ENCODE measurements at places on chromosomes 12 and 14.

DNA sequence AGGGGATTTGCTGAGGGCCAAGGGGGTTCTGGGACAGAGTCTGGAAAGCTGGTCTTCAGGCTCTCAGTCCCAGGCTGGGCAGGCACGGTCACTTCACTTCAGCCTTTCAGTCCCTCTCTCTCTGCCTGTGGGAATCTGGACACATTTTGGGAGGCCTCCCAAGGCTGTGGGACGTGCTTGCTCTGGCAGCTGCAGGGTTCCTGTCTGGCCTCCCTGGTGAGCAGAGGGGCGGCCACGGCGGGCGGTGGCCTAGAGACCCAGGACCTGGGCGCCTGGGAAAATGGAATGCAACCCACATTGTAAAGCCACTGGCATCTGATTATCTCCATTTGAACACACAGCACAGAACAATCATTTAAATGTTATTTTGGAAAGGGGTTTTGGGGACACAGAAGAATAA, 10.1 kb upstream of the ALDH2 start:
- no peak for DNase-seq

DNA sequence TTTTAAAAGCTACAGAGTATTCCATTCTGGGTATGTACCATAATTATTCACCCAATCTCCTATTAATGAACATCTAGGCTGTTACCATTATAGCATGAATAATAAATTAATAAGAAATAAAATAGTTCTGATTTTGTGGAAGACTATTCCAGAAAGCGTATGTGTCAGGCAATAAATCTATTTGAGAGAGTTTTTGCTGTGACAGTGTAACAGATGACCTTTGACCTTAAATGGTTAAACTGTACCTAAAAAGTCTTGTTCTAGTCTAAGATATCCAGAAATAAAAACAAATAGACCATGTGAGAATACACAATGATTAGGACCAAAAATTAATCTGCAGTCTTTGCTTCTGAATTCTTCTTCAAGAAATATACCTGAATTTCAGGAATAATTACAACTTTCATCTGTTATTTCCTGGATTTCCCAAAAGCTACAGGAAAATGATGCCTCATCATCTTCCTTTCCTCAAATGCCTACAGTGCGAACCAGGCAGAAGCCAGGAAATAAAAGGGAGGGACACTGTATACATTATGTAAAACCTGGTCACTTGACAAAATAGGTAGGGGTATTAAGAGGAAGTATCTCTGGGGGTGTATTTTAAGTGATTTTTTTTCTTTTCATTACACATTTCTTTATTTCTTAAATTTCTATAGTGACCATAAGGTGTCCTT, 7.3 kb downstream of the TM7SF3 start:
- no peak for DNase-seq

GRCh38 chr14:47332939-47333338, 342.5 kb downstream of the MDGA2 start:
- no peak for DNase-seq

DNA sequence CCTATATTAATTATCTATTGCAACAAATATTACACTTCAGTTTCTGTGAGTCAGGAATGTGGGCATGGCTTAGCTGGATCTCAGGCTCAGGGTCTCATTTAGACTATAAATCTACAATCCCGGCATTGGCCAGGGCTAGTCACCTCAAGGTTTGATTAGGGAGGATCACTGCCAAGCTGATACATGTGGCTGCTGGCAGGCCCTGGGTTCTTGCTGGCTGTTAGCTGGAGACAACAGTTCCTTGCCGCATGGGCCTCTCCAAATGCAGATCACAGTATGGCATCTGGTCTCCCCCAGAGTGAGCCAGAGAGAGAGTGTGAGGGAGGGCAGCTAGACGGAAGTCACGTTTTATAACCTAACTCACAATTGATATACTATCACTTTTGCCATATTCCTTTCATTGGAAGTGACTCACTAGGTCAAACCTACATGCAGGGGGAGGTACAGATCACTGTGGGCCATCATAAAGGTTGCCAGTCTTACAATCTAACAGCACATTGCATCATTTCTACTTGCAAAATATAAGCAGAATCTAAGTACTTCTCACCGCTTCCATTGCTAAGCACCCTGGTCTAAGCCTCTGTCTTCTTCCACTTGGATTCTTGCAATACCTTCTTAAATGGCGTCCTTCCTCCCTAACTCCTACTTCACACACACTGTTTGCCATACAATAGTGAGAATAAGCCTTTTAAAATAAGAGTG, 174.0 kb upstream of the ARHGAP5 start:
- no peak for DNase-seq

DNA sequence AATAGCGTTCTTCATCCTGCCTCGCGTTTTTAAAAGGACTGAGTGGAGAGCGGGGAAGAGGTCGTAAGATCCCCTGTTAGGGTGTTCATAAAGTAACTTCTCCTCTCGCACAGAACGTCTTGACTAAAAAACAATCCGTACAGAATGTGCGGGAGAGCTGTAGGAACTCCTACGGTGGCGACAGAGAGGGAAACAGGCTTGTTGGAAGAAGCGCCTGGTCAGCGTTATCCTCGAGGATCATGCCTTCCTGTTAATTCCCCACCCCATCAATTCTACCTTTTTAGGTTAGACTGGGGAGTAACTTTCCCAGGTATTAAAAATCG, 399 bp upstream of the WASHC4 start:
- no peak for DNase-seq

GRCh38 chr12:103586791-103587370, at the start of gene STAB2:
STAB2 (plus strand) TSS chr12:103587273; CDS start chr12:103587477, 204 bp downstream.
- DNase-seq: no peak

DNA sequence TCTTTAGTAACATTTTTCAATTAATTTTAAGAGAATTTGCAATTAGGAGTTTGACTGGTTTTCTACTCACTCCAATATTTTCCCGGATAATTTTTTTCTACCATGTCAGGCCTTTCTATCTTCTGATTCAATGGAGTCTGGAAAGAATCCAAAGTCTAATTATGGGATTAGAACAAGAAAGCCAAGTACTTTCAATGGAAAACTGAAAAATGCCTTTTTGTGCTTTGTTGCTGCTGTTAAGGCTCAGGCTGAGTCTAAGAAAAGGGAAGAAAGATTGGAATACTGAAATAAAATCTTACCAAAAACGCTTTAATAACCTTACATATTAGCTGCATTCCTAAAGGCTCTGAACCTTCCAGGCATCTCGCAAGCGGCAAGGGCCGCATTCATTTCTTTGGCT, 24.4 kb upstream of the DHRS4 start:
- DNase-seq: no peak

DNA sequence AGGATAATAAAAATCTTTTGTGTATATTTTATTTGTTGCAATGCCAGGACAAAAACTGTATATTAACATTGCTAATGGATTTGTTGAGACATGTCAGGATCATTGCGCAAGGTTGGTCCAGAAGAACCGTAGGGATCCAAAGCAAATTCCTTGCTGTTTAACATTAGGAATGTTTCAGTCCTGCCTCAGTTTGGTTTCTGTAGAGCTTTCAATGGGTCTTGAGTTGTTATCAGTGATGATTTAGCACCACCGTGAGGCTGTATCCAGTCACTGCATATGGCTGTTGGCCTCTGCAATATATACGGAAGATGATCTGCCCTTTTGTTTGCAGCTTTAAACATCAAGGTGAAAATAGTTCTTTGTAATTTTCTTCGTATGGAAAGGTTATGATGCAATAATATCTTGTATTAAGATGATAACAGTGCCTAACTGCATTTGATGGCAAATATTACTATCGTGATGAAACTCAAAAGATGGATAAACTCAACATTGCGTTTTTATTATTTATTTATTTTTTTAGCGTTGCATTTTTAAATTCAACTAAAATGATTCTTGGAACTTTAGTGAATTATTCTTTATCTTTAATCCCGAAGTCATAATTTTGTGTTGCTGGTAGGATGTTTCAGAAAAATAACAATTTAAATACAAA, 231.2 kb downstream of the AKAP6 start:
- peak; percentile 66 for DNase-seq

DNA sequence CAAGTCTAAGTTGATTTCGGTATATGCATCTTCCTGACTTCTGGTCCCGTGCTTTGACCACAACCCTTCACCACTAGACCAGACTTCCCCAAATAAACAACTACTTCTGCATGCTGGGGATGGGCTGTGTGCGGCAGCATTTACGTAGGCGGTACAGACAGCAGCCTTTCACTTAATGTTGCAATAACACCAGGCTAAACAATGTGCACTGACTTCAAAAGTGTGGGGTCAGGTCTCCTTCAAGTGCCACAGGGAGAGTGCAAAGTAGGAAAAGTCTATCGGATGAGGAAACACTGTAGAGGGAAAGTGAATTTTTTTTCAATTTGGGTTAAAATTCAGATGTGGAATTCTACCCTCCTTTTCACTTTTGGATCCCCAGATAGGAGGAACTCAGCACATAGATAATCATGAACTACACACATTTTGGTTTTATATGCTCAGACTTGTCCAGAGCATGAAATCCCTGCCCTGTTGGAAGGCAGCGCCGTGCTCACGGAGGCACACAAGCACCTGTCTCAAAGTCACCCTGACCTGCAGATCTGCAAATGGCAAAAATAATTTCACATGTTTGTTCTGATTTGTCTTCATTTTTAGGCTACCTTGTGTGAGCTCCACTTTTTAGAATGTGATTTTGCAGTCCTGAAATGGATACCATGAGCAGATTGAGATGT, 3.6 kb upstream of the FOS start:
- DNase-seq: no peak

GRCh38 chr14:77862154-77862786, 62.4 kb downstream of the ADCK1 start:
- DNase-seq: peak; percentile 48

GRCh38 chr12:56081393-56082347, 1.7 kb downstream of the ERBB3 start:
- no peak for DNase-seq

GRCh38 chr14:21278632-21279031, 1.3 kb upstream of the RPGRIP1 start:
- DNase-seq: no peak

DNA sequence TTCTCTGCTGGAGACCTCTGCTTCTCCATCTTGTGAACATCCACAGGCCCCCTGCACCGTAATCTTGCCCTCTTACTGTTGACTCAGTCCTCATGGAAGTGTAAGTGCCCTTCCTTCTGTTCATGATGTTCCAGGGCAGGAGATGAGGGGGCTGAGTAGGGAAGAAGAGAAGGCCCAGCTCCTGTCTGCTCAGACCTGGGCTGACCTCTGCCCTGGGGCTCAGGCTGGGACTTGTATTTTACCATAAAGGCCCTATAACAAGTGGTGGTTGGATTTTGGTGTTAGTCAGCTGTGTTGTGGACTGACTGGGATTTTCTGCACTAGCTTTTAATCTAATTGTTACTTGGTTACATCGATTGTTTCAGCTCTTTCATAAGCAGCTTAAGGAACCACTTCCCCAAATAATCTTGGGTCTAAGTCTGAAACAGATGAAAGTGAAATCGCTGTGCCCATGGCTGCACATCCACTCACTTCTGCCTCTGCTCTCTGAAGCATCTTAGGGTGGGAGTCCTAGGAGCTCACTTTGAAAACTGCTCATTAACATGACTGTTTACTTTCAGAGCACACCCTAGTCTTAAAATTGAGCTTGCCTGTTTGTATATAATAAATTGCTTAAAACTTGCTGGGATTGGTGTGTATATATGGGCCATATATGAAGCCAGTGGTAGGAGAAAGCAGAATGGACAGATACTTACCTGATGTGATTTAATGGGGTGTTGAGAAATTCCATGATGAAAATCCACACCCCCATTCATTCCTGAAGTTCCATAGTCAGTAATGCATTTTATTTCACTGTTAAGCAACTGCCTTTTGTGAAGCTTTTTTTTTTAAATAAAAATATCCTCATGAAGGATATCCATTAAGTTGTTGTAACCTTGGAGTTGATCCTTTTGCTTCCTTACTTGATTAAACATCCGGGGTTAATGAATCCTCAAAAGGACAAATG, 17.7 kb downstream of the C12orf71 start:
- no peak for DNase-seq
